ENCODE measurements at places on chromosomes 6 and 20.

GRCh38 chr20:36848078-36848660 is 27.8 kb upstream of the TLDC2 start:
- peak; percentile 64 for DNase-seq

GRCh38 chr6:56819604-56820003 is 135.3 kb upstream of the BEND6 start:
- no peak for DNase-seq

GRCh38 chr6:129565366-129565765 is 144.6 kb downstream of the ARHGAP18 start:
- DNase-seq = no peak

- no peak for DNase-seq
Measured at GRCh38 chr20:25046181-25046641, 11.7 kb downstream of the ACSS1 start.

DNA sequence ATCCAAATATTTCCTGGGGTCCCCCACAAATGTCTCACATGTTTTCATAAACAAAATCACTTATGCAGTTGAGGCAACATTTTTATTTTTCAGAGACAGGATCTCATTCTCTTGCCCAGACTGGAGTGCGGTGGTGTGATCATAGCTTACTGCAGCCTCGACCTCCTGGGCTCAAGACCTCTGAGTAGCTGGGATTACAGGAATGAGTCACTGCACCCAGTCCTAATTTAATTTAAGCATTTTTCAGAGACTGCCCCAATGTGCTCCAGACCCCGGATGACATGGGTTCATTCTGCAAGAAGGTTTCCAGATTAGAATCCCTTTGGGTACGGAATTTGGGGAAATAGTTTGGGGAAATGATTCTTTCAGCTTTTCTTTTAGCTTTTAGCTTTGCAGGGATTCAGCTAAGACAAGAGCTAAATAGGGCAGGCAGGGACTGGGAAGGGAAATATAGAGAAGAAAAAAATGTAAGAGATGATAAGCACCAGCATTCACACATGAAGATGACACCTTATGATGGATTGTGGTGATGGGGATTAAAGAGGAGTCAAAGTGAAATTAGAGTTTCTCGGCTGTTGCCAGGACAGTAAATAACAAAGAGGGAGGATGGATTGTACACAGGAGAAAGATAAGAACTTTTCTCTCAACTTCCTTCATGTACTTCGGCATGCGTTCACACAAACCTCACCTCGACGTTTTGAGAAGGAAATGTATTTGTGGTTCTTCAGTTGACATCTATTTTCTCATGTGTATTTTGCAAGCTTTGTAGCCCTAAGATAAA is 169.4 kb upstream of the TAB2 start:
- no peak for DNase-seq

DNA sequence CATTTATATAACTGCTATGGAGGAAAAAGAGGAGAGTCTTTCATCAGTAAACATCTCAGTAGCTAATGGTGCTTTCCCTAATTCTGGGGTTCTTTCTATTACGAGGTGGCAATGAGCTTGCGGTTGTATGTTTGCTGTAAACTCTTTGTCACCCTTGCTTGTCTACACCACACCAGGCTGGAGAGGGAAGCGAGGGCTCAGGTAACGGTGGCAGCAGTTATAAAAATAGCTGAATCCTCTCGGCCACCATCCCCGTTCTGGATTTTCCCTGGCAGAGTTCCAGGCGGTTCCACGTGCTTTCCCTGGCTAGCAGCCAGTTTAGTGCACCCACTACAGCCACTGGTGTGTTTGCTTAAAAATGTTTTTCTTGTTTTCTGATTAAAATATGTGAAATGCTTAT is 39.0 kb downstream of the MAS1 start:
- DNase-seq = no peak

GRCh38 chr6:151963001-151963400 is 155.5 kb downstream of the ESR1 start:
- no peak for DNase-seq

DNA sequence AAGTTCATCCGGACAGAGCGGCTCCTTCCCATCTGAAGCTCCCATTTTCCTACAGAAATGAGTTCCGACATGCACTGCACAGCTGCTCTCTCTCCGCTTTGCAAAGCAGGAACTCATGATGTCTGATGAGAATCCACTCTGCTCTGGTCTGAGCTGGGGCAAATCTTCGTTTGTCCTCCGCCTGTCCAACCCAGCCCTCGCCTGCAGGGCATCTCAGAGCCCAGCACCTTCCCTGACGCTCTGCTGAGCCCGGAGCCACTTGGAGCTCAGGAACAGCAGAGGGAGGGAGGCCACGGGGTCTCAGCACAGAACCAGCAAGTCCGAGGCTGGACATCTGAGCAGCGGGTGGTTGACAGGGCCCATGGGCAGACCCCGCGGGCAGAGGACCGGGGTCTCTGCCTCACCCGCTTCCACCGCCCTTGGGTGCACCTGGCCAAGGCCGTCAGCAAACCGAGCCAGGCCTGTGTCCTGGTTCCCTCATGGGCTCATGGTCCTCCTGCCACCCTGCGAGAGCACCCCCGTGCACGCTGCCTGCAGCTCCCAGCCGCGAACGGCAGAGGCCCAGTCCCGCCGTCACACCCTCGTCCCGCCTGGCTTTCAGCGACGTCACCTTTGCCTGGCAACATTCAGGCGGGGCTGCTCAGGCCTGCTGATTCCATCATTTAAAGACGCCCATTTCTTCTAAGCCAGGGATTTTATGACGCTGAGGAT is 78.5 kb upstream of the BHLHE23 start:
- DNase-seq = no peak

- DNase-seq = no peak
Measured at GRCh38 chr6:48169635-48170034, 58.6 kb upstream of the PTCHD4 start.

GRCh38 chr20:57693002-57693582 is 16.7 kb downstream of the PMEPA1 start:
- DNase-seq = no peak

DNA sequence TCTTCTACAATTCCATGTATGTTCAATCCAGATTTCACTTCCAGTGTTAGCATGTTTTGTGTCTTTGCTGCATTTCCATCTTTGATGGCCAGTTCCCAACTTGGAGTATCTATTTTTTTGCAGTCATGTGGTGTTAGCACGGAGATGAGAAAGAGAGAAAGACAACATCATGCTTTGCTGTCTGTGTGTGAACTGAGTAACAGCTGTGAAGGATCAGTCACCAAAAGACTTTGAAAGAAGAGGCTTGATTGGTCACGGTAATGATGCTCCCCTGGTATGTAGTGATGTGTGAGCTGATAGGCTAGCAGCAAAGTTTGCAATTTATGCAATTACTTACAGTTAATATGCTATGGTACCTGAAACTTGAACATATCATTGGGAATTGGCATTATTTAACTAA is 731.3 kb upstream of the NRSN1 start:
- DNase-seq = no peak
